Naive thymus-derived CD4-positive, alpha-beta T cell (primary cell): ENCODE measurements at places on chromosomes 2 and 18. TPM values are rescaled to one million over a fixed set of nuclear protein-coding genes. Genes with fewer than 3 reads are reported as not detected.

DNA sequence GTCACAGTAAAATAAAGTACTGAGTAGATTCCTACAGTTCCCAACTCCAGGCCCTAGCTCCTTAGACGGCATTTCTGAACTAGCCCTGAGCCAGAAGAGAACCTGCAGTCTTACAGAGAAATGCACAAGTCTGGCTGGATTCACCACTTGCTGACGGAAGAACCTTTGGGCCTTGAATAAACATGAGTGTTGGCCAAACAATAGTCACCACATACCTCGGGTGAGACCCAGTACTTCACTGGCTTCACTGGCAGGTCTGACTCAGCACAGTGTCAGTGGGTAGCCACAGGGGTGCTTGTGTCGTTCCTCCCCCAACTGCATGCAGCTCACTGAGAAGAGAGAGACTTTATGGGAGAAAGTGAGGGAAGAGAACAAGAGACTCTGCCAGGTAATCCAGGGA lies 88.9 kb downstream of the TMEM185B start:
- DNase-seq, result no peak

- peak; percentile 77 for DNase-seq
These were observed 41.5 kb downstream of the SRSF7 start for GRCh38 chr2:38709567-38710194.

GRCh38 chr18:3525870-3526420 lies 76.0 kb downstream of the TGIF1 start:
- DNase-seq, result no peak

Gene CCDC121
- 2.4 TPM for total RNA-seq

- peak; percentile 59 for DNase-seq
These were observed 49.6 kb upstream of the ITSN2 start for GRCh38 chr2:24409700-24410556.

DNA sequence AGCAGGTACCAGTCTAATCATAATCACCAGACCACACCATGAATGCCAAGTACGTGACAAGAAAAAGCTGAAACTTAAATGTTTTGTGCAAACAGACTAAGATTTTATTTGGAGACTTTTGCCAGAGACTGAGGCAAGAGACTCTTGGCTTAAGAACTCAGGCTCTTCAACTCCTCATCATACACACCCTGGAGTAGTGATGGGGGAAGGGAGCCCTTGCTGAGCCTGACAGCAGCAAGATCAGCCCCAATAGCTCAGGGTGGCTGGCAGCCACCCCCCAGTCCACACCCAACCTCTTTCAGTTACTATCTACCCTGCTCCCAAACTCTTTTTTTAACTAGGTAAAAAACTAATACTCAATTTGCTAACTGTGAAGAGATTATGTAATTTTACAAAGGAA lies 114.8 kb downstream of the CCBE1 start:
- no peak for DNase-seq

DNA sequence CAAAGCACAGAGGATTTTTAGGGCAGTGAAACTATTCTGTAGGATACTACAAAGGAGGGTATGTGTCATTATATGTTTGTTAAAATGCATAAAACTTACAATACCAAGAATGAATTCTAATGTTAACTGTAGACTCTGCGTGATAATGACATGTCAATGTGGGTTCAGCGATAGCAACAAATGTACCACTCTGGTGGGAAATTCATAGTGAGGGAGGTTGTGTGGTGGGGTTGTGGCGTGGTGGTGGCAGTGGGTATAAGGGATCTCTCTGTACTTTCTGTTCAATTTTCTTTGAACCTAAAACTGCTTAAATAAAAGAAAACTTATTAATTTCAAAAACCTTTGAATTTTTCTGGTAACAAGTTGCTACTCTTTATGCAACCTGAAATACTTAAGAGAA lies 99.3 kb upstream of the SLC38A11 start:
- DNase-seq, result no peak

- DNase-seq, result no peak
These were observed 269.5 kb downstream of the NEDD4L start for GRCh38 chr18:58313491-58314032.

Gene HOXD13
- total RNA-seq, result not detected

DNA sequence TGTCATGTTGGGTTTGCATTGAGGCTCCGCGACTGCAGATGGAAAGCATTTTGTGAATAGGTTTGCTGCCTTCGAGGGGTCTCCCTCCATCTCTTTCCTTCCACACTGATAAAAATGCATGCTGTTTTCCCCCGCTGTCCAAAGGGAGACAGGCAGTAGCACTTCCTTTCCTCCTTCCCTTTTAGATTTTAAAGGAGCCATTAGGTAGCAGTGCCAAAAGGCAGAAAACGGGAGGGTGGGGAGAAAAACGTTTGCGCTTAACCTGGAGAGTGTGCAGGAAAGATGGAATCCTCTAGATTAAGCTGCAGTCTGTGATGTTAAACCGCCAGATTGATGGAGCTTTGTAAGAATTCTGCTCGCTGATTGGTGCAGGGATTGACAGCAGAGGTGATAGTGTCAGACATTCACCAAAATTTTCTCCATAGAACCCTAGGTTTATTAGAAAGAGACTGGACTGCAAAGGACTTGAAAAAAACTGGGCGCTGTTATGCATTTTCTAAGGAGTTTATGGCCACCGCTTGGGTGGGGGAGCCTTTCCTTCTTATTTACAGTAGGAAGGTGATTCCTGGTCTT lies 688 bp downstream of the MAPRE2 start:
- peak; percentile 26 for DNase-seq

Gene SLC11A1
- total RNA-seq, result 38.9 TPM

GRCh38 chr2:48449073-48449840 lies 80.7 kb upstream of the STON1 start:
- no peak for DNase-seq

DNA sequence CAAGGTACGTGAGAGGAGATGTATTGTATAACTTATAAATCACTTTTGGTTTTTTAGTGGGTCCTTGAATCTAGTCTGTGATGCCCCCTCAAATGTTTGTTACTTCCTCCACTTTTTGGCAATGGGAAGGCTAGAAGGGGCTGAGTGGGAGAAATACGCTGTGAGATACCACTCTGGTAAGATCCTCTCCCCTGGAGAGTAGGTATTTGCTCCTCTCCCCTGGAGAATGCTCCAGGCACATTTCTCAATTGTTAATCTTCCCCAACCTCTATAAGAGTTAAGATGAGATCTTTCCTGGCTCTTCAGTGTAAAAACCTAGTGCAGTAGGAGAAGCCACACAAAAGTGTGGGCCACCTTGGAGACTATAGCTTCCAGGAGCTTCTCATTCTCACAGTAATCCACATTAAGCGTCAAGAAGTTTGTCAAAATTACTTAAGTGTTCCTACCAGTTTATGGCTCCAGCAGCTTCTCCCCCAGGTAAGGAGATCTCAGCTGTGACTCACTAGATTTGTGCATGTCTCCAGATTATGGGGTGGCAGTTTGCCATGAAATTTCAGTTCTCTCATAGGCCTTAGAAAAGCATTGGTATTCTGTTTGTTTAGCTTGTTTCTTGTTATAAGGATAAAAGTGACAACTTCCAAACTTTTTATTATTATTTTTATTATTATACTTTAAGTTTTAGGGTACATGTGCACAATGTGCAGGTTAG lies 182.6 kb downstream of the FSIP2 start:
- no peak for DNase-seq

GRCh38 chr18:10056506-10056905 lies 142.7 kb downstream of the VAPA start:
- DNase-seq, result no peak

Gene GAREM2
- total RNA-seq, result 6.5 TPM

GRCh38 chr2:201401815-201402214 lies 44.7 kb upstream of the FLACC1 start:
- no peak for DNase-seq

GRCh38 chr2:187134306-187134705 lies 285.3 kb upstream of the ZSWIM2 start:
- DNase-seq, result no peak

Gene CFAP210
- total RNA-seq, result not detected in 2 replicates

Gene GKN1
- not detected for total RNA-seq

GRCh38 chr2:28683100-28683706 lies 68.4 kb upstream of the PPP1CB start:
- DNase-seq, result no peak

- no peak for DNase-seq
These were observed 364.8 kb upstream of the GALNT5 start for GRCh38 chr2:156892467-156893281.

- no peak for DNase-seq
These were observed 2.1 kb downstream of the SERPINB8 start for GRCh38 chr18:63972002-63972376.

DNA sequence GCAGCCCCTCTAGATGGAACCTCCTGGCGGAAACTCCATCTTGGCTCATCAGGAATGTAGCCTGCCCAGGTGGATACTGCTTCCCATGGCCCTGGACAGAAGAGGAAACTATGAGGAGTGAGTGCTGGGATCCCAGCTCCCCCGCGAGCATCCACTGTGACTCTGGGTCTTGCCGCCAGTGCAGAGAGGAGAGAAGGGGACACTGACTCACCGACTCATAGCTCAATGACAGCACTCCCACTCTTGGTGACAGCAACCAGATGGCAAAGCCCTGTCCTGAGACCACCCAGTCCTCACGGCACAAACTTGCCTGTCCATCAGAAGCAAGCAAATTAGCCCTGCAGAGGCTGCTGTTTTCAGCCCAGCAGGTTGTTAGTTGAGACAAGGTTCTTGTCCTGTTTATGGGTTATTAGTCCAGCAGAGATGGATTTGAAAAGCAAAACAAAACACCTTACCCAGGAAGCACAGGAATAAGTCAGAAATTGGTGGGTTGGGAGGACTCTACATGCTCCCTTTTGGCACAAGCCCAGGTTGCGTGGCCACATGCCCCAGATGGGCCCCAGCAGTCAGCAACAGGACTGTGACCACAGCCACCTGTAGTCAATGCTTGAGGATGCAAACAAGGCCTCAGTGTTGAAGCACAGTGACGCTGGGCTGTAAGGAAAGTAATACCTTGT lies 111.5 kb upstream of the GLI2 start:
- DNase-seq, result no peak

- no peak for DNase-seq
These were observed 151.4 kb upstream of the NABP1 start for GRCh38 chr2:191526536-191526935.

- no peak for DNase-seq
These were observed 110.5 kb upstream of the NCK2 start for GRCh38 chr2:105634198-105634597.

GRCh38 chr2:232361646-232362045 lies 16.9 kb upstream of the ALPP start:
- no peak for DNase-seq

GRCh38 chr2:42562474-42563144 lies 5.8 kb upstream of the MTA3 start:
- DNase-seq, result no peak

- DNase-seq, result no peak
These were observed 389.5 kb downstream of the MTX2 start for GRCh38 chr2:176658708-176659107.

GRCh38 chr2:72573232-72573631 lies 252.6 kb downstream of the EXOC6B start:
- no peak for DNase-seq

DNA sequence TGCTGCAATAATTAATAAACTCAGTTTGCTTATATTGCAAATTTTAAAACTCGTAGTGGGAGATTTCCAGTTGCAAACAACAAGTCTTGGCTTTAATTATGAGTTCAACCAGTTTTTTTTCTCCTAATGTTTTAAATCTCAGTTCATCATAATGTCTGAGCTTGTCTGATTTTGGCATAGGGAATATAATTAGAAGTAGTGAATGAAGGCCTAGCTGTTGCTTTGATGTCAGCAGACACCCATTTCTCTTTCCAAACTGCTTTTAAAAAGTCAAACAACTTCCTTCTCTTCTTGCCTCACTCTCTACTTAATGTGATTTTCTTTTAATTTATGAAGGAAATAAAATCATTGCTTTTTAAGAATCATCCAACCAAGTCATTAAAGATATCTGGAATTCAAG lies 1462.1 kb downstream of the DPP10 start:
- DNase-seq, result no peak

DNA sequence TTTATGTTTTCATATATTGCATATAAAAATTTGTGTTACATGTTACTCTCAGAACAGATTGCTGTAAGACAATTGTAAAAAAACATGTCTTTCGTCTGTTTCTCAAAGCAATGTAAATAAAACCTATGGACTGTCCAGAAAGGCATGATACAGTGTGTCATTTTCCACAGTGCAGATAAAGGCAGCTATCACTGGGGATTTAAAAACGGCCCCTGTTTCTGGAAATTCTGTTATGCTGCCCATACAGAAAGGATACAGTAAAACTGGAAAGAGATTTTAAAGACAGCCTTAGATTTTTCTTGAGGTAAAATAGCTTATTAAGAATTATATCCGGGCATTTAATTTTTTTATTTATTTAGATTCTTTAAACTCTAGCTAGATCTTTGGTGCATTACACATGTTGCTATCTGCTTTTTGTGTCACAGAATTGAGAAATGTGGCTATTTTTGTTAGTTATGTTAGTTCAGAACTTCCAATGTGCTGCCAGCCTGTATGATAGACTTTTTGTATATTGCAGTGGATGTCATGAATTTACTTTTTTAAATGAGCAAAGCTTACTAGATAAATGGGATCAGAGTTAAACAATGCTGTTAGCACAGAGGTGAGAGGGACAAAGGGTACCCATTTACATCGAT lies 859 bp upstream of the INO80D start:
- DNase-seq, result no peak

Gene LRRFIP1
- 190 TPM in 2 replicates for total RNA-seq

DNA sequence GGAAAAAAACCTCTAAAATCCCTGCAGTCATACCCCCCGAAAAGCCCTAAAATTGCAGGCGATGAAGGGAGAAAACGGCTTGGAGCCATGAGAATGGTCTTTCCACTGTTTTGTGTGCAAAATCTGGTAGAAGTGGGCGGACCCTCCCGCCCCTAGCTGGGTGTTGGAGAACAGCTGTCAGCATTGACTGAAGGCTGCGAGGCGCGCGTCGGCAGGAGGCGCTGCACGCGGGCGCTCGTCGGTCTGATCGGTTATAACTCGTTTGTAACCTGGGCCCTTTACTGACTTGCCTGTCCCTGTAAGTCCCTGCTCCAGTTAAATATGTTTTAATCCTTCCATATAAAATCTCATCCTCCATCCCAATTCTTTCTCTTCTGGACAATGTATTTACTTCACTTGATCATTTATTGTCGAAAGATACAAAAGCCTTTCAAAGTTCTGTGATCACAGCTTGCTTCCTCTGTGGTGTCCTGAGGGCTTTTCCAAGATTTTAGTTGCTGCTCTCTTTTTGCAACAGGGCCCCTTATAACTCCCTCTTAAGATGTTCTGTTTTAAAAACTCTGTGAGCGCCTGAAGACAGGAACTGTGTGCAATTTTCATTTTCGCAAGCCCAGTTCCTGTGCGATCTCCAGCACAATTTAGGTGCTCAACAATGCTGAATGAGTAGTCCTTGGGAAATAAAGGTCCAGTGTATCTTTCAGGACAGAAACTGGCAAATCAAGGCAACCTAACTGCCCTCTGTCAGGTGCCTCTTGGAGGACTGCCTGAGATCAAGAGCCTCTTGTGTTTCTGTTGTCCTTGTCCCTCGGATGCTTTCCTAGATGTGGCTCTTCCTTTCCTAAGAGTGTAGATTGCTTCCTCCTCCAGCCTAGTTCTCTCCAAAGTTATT lies 918 bp upstream of the HNRNPLL start:
- DNase-seq, result peak; percentile 76

- no peak for DNase-seq
These were observed 170.0 kb downstream of the ETAA1 start for GRCh38 chr2:67566958-67567635.
